NCI-H1417 (cell line): ENCODE measurements at places on chromosomes 13 and 19.

- DNase-seq, result no peak
Measured at GRCh38 chr19:30172613-30173242, 199.5 kb upstream of the ZNF536 start.

- DNase-seq, result no peak
Measured at GRCh38 chr19:39070888-39071287, 13.3 kb upstream of the ACP7 start.

- DNase-seq, result no peak
Measured at GRCh38 chr19:5916181-5916708, 2.2 kb downstream of the CAPS start.

DNA sequence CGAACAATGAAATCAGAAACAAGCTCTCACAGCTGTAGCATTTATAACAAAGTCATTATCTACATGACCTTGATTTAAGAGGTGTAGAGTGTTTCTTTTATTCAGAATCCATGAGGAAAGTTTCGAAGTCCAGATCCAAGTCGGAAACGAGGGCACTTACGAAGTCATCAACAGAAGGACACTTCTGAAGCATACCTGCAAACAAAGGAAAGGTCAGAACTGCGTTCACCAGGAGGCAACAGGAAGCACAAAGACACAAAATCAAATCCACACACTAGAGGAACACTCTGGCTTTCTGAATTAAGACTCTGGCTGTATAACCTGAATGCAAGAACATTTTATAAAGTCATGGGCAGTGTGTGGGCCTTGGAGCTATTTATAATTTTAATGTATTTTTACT is 158.9 kb downstream of the MIPEP start:
- DNase-seq, result no peak

GRCh38 chr19:56310462-56310861 is 4.2 kb downstream of the ZSCAN5A start:
- no peak for DNase-seq

GRCh38 chr13:110305544-110305943 is 1.4 kb downstream of the COL4A1 start:
- no peak for DNase-seq

DNA sequence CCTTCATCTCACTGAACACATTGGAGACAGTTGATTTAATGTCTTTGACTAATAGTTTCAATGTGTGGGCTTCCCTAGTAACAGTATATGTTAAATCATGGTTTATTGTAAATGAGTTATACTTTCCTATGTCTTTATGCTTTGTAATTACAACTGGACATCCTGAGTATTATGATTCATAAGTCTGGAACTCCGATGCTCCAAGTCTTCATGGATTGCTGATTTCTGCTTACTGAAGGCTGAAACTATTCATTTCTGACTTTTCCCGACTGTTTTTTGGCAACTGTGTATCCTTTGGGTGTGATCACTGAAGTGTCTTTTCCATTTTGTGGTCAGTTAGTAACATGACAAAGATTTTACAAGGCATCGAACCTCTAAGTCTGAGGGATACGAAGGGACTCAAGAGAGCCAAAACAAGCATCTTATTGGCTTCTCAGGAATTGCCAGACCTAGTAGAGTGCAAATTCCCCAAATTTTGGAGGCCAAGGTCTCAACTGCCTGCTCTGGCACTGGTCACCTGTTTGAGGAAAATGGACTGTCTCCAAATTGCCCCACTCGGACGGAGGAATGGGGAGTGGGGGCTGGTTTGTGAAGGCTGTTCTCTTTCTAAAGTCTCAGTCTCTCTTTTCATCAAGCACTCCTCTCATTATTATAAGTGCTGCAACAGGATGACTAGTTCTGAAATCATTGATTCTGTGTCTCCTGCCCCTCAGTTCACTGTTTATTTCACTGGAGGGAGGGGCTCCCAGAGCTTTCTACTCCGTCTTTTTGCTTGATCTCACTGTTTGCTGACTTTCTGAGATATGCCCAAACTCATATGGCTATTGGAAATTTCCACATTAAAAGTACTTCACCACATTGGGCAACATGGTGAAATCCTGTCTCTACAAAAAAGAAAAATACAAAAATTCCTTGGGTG is 20.2 kb upstream of the CD70 start:
- no peak for DNase-seq

- DNase-seq, result no peak
Measured at GRCh38 chr19:3314962-3315675, 51.3 kb upstream of the NFIC start.

DNA sequence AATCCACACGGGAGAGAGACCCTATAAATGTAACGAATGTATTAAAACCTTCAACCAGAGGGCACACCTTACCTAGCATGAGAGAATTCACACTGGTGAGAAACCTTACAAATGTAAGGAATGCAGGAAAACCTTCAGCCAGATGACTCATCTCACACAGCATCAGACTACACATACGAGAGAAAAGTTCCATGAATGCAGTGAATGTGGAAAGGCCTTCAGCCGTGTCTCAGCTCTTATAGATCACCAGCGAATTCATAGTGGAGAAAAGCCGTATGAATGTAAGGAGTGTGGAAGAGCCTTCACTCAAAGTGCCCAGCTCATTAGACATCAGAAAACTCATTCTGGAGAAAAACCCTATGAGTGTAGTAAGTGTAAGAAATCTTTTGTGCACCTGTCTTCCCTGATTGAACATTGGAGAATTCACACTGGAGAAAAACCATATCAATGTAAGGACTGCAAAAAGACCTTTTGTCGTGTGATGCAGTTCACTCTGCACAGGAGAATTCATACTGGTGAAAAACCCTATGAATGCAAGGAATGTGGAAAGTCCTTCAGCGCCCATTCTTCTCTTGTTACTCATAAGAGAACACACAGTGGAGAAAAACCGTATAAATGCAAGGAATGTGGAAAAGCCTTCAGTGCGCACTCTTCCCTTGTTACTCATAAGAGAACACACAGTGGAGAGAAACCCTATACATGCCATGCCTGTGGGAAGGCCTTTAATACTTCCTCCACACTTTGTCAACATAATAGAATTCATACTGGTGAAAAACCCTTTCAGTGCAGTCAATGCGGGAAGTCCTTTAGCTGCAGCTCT is 16.0 kb downstream of the ZNF582 start:
- no peak for DNase-seq
